ENCODE measurements at places on chromosomes 7 and 10.

DNA sequence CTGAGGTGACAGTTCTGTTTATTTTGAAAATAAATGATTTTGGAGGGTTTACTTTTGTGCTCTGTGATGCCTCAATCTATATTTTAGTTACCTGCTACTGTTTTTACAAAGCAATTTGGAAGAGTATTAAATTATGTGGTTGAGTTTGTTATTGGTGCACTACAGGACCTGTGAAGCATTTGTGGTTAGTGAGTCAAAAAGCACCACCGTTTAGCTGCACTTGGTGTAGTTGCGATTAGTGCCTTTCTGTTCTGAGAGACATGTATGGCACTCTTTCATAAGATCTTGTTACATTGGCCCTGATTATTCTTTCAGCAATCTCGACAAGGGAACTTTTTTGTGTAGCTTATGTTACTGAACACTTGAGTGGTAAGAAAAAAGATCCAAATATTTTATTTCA is 132.2 kb downstream of the BBS9 start:
- no peak for DNase-seq

DNA sequence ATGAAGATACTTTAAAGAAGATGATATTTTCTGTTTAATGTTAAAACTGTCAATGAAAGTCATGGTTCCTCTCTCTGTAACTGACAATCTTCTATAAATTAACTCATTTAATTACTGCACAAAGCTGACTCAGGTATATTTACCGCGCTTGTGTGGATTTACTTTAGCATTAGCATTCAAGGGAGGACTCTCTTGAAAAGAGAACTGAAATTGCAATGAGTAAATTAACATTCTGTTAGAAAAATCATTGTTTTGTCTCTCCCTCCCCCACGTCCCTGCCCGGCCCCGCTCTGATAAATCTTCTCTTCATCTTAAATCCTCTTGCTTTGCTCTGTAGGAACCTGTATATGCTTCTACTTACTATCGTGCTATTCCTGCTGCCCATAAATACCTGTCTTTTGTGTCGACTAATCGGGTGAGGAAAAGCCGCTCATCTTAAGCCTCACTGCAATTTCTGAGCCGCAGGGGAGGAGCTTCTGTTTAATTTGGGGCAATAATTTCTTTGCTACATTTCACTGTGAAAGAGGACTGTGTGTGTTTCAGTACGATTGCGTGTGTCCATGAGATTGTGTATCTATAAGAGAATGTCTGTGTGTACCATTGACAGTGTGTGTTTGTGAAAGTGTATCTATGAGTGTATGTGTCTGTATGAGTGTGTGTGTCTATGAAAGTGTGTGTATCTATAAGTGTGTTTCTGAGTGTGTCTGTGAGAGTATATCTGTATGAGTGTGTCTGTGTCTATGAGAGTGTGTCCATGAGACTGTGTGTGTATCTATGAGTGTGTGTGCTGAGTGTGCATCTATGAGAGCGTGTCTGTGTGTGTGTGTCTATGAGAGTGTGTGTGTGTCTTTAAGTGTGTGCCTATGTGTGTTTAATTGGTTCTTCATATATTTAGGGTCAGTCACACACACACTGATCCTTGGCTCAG is 46.5 kb upstream of the LYZL2 start:
- DNase-seq: no peak

GRCh38 chr7:128067983-128068382 is 36.7 kb upstream of the LRRC4 start:
- DNase-seq: no peak

DNA sequence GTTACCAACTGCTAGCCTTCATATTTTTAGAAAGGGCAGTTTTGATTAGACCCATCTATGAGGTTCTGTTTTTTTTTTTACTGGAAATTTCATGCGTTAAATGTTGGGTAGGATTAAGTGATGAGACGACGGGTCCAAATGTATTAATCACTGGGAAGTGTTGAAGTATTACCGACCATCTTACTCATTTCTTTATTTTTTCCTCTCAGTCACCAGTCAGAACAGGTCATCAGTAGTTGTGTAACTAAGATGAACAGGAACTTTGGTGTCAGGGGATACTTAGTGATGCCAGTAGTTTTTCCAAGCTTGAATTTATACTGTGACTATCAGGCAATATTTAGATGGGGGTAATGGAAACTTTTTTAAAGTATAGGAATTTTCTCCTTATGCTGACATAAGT is 14.2 kb downstream of the TFAM start:
- no peak for DNase-seq

GRCh38 chr10:75836064-75836463 is 404.6 kb downstream of the LRMDA start:
- no peak for DNase-seq

DNA sequence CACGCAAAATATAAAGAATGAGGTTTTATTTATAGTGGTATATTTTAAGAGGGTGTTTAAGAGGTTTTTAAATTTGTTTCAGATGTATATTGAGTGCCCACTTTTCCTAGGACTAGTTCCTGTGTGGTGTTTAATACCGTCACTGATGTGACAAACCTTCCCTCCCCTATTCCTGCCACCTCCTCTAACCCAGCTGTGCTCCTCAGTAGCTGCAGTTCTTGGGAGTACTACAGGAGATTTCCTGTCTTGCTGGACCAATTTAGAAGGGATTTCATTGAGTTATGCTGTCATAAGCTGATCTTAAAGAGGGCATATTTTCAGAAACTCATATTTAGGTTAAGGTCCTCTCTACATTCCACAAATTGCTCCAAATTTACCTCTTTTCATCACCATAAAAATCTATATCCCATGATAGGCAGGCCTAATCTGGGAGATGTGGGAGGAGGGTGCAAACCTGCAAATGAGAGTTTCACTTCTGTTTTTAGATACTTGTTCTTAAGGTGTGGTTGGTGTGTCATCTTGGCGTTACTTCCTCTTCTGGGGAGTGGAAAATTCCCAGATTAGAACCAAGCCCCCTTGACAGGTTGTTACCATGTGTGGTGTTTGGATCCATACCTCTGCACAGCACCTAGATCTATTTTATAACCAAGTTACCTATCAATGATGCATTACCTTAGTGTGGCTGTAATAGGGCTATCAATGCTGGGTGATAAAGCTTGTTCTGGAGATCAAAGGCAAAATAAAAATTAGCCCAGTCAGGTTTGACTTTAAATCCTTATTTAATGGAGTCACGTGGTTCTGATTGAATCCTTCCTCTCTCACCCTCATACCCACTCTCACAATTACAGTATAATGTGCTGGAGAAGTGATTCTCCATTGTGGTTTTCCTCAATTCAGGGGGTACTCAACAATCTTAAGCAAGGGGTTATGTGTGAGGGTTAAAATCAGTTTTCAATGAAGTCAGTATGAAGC is 141.1 kb downstream of the CDK14 start:
- no peak for DNase-seq

DNA sequence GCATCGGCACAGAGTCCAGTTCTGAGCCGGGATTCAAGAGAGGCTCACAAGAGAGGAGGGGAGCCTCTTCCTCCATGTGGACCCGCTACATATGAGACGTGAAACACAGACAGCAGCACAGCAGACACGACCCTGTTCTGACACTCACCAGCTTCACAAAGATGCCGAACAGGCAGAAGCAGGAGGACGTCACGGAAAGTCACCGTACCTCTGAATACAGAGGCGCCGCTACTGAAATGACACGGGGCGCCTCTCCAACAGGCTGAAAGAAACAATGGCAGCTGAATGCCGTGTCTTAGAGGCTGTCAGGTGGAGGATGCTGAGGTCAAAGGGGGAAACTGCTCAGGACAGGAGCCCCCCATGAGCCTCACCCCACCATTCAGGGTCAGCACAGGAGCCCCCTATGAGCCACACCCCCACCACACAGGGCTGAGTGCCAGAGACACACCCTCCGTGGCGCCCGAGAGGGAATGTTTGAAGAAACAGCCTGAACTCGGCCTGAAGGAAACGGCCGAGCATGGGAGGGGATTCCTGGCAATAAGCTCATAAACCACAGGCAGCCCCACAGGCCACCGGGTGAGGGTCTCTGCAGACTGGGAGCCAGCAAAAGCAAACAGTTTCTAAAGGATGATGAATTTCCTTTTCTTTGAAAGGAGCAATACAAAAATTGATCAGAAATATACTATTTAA is 510.3 kb downstream of the PTPRN2 start:
- no peak for DNase-seq

DNA sequence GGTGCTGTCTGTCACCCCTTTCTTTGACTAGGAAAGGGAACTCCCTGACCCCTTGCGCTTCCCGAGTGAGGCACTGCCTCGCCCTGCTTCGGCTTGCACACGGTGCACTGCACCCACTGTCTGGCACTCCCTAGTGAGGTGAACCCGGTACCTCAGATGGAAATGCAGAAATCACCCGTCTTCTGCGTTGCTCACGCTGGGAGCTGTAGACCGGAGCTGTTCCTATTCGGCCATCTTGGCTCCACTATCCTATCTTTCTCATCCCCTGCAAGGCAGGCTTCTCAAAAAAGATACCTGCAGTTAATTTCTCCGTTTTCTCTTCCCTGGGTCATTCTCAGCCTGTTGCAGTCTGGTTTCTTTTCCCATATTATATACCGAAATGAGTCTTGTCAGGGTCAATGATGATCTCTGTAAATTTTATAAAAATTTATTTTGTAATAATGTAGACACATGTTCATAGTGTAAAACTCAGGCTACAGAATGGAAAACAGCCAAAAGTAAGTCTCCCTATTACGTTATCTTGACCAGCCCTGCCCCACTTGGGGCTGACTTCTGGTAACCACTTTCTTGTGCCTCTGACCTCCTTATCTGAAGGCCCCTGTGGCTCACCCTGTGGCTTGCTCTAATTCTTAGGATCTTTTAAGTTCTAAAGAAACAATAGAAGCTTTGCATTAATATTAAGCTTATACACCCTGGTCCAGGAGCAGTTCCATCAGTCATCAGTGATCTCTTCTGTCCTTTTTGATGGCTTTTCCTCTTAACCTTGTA is 20.7 kb downstream of the BLVRA start:
- DNase-seq: no peak

GRCh38 chr7:8210845-8211724 is 50.9 kb downstream of the ICA1 start:
- DNase-seq: no peak

DNA sequence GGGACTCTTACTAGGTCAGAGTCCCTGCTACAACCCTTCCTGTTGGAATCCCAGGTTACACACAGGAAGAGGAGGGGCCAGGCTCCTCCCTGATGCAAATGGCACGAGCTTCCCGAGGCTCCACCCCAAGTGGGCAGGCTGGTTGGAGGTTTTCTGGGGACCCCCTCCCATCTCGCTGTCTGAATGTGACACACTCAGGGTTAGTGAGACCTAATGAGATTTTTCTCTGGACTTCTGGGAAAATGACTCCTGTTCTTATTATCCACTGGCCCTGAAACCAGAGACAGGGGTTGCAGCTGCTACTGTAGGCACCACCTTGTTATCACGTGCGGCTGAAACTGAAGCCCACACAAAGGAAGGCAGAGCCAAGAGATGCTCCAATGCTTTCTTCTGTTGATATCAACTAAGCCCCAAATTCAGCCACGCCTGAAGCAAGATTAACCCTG is 103.3 kb downstream of the FAM107B start:
- DNase-seq: no peak

DNA sequence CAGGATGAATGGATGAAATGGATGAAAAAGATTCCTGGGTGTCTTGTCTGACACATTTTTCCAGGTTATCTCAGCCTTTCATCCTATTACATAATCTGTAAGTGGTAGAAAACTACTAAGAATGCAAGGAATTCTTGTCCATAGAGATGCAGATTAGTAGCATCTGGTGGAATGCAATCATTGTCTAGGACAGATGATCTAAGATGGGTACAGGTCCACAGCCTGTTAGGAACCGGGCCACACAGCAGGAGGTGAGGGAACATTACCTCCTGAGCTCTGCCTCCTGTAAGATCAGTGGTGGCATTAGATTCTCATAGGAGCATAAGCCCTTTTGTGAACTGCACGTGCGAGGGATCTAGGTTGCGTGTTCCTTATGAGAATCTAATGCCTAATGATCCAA is 225.0 kb downstream of the CALN1 start:
- no peak for DNase-seq

DNA sequence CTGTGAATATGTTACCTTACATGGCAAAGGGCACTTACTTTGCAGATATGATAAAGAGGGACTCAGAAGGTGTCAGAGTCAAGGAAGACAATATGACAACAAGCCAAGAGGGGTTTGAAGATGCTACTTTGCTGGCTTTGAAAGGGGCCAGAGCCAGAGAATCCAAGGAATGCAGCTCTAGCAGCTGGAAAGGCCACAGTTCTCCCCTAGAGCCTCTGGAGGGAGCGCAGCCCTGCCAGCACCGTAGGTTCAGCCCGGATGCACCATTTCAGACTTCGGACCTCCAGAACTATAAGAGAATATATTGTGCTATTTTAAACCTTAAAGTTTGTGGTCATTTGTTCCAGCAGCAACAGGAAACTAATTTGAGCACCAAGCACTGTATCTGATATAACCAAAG is 32.9 kb upstream of the WDR11 start:
- DNase-seq: no peak

DNA sequence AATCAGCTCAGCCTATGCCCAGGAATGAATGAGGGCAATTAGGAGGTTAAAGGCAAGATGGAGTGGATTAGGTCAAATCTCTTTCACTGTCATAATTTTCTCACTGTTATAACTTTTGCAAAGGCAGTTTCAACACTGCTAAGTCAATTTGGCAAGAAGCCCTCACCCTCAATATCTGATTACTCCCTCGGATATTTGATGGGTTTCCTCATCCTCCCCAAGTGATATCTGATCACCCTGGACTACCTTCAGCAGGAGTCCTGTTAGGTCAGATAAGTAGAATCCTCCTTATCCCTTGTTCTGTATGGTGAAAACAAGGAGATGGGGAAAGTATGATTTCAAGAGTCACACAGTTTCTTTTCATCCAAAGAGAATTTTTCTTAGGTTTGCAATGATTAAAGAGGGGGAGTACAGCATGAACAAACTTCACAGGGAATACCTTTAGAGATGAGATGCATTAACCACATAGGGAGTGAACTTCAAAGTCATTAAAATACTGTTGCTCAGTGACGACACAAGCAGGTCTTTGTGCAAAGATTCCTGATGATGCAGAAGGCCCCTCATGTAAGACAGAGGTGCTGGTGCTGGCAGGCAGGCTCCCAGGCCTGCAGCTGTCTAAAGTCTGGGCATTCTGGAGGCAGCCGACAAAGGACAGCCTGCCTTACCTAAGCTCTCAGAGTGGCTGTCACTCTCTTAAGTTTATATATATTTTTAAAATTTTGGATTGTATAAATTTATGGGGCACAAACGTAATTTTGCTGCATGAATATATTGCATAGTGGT is 75.4 kb upstream of the POM121L12 start:
- no peak for DNase-seq

- DNase-seq: no peak
These were observed 51.1 kb downstream of the TMEM209 start for GRCh38 chr7:130154131-130154500.

- DNase-seq: no peak
These were observed 8.5 kb upstream of the DRGX start for GRCh38 chr10:49404321-49404878.

- peak; percentile 98 for DNase-seq
These were observed at the start of gene VSIR for GRCh38 chr10:71773221-71773971. TSS of gene VSIR (minus strand) at chr10:71773520. CDS start at chr10:71773439, 81 bp downstream.

Data from activated B cell treated with CpG ODN at 0.5 μM for 24 hours (primary cell).